ENCODE measurements at places on chromosomes 6 and 20.

- no peak for DNase-seq
These were observed 47.1 kb upstream of the TMEM181 start for GRCh38 chr6:158512809-158513208.

GRCh38 chr20:53491462-53491861, 102.2 kb downstream of the ZNF217 start:
- no peak for DNase-seq

DNA sequence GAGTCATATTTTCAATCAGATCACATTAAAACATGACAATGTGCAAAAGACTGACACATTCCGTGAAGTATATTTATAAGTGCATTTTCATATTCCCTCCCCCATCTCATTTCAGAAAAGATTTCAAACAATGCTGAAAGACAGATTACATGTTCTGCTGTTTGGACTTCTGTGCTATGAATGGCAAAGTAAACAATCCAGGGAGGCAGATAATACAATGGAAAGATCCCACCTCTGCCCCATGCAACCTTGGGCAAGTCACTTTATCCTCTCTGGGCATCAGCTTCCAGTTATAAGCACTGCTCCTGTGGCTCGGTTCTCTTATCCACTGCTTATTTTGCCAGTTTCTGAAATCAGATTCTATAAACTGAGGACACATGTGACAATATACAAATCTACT, 110.2 kb downstream of the RCAN2 start:
- no peak for DNase-seq

- DNase-seq, result peak; percentile 75
These were observed 7.2 kb downstream of the PRDM13 start for GRCh38 chr6:99613705-99614429.

GRCh38 chr6:87825821-87826221, 123.8 kb upstream of the AKIRIN2 start:
- DNase-seq, result peak; percentile 23

- DNase-seq, result no peak
These were observed 97.8 kb downstream of the PLEKHG1 start for GRCh38 chr6:150697515-150697914.

DNA sequence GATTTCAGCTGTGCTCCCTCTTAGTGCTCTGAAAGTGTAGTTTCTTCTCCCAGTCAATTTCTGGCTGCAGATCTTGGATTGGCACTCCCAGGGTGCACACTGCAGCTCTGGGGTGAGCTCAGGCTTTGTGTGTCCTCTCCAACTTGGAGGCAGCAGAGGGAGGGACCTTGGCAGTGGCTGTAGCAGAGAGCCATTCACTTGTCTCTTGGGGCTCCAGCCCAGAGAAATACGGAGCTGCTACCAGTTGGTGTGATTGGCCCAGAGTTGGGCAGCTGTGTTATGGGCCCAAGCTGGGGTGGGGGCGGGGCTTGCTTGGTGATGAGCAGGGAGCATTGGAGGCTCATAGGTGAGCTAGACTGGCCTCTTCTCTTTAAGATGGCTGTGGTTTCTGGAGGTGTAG, 65.9 kb downstream of the KLHL32 start:
- DNase-seq, result no peak

- DNase-seq, result no peak
These were observed 141.5 kb upstream of the PDE7B start for GRCh38 chr6:135710042-135710441.

- DNase-seq, result no peak
These were observed 123.6 kb downstream of the LCA5 start for GRCh38 chr6:79413562-79414002.

- no peak for DNase-seq
These were observed 127.0 kb downstream of the UST start for GRCh38 chr6:148873868-148874267.

- DNase-seq, result peak; percentile 50
These were observed 669 bp upstream of the TMEM30A start for GRCh38 chr6:75285283-75285639.

- peak; percentile 62 for DNase-seq
These were observed 268.2 kb downstream of the CDC5L start for GRCh38 chr6:44655412-44656342.

DNA sequence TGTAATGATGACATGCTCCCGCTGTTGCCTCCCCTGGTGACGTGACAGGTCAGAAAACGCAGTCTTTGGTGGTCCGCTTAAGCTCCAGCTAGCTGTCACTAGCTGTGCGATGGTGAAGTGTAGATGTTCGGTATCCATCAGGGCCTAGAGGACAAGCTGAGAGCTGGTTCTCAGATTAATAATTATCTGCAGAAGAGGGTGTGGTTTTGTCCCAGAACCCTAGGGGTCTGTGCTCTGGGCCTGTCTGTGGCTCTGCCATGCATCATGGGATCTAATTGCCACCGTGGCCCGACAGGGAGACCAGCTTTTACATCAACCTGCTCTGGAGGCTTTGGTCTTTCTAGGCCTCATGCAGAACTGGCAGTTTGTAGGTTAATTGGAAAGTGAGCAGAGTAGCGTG, 34.1 kb downstream of the ERMARD start:
- no peak for DNase-seq

DNA sequence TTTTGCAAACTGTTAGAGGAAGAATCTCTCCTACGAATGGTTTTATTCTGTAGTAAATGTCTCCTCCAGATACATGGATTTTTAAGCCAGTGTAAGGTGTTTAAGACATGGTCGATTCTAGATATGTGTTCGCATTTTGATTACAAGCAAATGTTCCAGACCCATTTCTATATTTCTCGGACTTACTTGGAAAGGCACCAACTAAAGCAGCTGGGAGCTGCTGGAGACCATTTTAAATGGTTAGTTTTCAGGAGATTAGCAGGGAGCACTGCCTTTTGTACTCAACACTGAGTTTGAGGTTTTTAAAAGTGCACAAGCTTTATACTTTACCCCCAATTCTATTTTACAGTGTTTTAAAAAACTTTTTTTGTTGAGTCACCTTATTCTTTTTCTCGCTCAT, 857.0 kb downstream of the KIF16B start:
- DNase-seq, result no peak

DNA sequence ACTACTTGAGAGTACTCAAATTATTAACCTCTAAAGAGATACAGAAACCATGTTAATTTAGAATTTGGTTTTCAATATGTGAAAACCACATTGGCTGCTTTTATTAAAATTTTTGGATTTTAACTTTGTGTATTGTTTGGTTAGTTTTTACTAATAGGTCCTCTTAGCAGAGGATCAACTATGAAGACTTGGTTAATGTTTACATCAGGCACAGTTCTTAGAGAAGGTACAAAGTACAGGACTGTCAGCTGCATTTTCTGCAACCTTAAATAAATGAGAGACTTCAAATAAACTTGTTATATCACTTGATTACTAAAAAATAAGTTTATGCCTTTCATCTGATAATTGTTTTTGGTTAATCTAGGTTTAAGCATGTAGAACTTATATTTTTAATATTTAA, 89.1 kb downstream of the PHF3 start:
- no peak for DNase-seq

- peak; percentile 87 for DNase-seq
These were observed 648 bp downstream of the COL19A1 start for GRCh38 chr6:69866770-69867638.

DNA sequence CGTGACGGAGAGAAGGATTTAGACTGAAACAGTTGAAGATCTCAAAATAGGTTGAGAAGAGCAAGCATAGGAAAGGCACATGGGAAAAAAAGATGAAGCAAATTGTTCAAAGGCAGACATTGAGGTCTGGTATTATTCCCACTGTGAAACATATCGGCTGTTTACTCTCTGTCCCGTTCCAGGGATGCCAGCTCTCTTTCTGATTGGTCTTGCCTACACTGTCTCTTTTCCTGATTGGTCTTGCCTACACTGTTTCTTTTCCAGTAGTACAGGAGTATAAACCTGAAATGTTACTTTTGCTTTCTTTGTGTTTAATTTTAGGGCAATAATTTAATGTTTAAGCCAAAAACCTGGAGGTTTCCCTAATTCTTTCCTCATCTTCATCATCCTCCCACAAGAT, 226.5 kb upstream of the MCHR2 start:
- DNase-seq, result no peak

- no peak for DNase-seq
These were observed 28.4 kb downstream of the TBC1D7 start for GRCh38 chr6:13299918-13300317.

- no peak for DNase-seq
These were observed 146.5 kb downstream of the SYCP2 start for GRCh38 chr20:59786801-59787537.

- no peak for DNase-seq
These were observed 49.7 kb downstream of the RBM38 start for GRCh38 chr20:57440678-57441509.

- no peak for DNase-seq
These were observed 1023.3 kb downstream of the EYS start for GRCh38 chr6:64683682-64684081.

DNA sequence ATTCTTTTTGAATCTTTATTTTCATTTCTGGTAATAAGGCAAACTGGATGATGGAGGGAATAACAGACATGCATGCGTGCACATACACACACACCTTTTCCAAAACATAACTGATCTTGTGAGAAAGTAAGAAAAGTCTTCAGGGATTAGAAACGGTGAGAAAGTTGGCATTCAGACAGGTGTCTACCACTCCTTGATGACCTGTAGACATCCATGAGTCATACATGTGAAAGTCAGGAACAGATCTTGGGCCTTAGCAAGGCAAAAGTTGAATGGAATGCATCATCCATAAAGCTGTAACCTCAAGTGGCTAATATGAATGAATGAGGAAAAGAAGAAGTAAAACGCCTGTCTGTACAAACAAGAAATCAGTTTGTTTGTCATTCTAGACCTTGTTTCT, 97.3 kb downstream of the GRIK2 start:
- DNase-seq, result no peak

DNA sequence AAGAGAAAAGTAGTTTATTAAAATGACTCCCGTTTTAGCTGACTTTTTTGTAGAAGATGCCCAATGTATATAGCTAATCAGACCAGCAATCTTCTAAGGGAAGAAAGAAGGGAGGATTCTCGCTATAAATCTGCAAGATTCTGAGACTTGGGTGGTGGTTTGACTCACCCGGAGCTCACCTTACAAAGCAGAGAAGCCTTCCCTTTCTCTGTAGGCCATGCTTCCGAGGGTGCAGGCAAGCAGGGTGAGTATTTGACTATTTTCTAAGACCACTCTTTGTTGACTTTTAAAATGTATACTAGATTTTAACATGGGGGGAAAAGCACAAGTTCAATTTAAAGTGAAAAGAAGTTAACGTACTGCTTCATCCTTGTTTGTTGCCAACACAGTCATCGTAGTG, 2.7 kb downstream of the OLIG3 start:
- no peak for DNase-seq

- DNase-seq, result no peak
These were observed 118.4 kb downstream of the SASH1 start for GRCh38 chr6:148460876-148461646.

DNA sequence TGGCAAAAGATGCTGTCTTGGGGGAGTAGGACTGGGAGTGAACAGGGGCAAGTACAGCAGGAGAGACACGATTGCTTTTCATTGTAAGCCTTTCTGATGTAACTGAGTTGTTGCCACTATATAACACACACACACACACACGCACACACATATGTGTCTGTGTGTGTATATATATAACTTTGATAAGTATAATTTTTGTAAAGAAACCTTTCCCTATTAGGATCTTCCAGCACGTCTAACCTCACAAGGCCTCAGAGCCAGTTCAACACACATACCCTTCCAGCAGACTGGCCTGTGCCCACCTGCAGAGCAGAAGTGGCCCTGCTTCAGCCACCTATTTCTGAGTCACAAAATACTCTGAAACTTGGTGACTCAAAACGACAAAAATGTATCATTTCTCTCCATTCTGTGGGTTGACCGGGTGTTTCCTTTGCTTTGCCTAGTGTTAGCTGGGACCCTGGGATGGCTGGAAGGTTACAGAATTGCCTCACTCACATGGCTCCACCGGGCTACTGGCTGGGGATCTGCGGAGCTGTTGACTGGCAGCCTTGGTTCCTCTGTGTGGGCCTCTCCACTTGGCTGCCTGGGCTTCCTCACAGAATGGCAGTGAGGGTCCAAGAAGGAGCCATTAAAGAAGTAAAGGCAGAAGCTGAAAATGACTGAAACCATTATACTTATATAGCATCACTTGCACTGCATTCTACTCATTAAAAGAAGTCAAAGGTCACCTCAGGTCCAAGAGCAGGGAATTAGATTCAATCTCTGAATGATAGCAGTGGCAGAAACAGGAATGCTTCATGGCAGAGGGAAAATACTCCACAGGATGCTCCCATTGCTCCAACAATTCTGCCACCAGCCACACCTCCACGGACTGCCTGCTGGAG, 126.4 kb downstream of the BANF2 start:
- peak; percentile 73 for DNase-seq

DNA sequence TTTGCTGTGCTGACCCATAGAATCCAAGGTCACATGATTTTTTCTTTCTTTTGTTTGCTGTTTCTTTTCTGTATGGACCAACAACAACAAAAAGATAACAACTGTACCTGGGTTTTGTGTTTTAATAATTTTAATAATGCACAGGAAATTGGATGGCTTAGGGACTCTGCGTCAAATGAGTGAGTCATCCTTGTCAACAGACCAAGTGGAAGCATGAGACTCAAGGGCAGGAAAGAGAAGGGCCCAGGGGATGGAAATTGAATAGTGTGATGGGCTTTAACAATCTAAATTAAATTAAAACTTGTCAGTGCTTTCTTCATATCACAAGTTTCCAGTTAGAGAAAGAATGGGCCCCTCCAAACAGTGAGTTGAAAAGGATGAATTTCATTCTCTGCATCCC, 413.0 kb downstream of the PREX1 start:
- no peak for DNase-seq

GRCh38 chr20:12014276-12014675, 96.6 kb downstream of the BTBD3 start:
- DNase-seq, result no peak

DNA sequence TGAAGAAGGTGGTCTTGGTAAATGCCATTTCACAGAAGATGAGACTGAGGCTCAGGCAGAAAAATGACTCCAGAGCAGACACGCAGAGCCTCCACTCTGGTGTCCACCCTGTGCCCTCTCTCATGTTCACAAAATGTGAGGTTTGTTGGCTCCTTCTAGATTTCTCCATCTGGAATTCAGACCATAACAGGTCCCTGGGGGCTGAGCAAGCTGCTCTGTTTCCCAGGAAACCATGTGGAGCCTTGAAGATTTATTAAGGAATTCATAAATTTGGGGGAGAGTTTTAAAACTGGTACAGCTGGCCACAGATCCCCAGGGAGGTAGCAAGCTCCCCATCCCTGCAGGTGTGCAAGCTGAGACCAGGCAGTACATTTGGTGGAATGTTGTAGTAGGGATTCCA, 38.8 kb upstream of the SIRPA start:
- DNase-seq, result no peak

DNA sequence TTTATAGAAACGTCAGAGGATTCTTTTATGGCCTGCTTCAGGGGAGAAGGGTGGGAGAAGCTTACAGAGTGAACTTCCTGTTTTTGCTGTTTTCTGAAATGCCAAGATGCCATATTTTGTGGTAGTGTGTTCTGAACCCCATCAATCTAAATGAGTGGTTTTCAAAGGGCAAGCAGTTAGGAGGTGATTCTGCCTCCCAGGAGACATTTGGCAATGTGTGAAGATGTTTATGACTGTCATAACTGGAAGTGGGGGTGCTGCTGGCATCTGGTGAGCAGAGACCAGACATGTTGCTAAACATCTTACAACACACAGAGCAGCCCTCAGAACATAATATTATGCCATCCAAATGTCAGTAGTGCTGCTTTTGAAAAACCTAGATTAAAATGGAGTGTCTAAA, 6.0 kb upstream of the PRL start:
- DNase-seq, result no peak

- DNase-seq, result no peak
These were observed 59.7 kb downstream of the PHACTR1 start for GRCh38 chr6:12776291-12776690.

- DNase-seq, result no peak
These were observed 427.4 kb downstream of the UTRN start for GRCh38 chr6:144712541-144712940.

- no peak for DNase-seq
These were observed 40.7 kb upstream of the SLC2A12 start for GRCh38 chr6:134093007-134093573.

All from GM06990 (cell line).